Midbrain (tissue), 1 donor: ENCODE measurements at places on chromosomes 12 and 14.

GRCh38 chr14:101132588-101132987 lies 229.1 kb upstream of the RTL1 start:
- DNase-seq, result no peak

DNA sequence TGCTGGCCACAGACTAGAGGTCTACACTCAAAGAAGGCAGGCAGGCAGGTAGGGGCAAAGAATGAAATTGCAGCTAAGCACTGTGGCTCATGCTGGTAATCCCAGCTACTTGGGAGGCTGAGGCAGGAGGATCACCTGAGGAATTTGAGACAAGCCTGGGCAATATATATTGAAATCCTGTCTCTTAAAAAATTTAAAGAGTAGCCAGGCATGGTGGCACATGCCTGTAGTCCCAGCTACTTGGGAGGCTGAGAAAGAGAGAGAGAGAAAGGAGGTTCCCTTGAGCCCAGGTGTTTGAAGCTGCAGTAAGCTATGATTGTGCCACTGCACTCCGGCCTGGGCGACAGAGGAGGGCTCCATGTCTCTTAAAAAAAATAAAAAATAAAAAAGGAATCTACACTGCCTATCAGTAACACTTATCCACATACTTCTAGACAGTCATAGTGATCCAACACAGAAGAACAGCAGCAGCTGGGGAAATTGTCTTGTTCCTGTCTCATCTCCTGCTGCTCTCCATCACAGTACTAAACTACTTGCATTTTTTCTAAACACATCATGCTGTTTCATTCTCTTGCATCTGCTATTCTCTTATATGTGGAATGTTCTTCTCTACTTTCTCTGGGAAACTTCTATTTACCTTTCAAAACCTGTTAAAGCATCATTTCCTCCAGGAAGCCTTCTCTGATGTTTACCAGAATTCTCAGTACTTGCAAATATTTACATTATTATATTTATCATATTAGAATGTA lies 57.2 kb downstream of the ATF7 start:
- DNase-seq, result no peak

GRCh38 chr12:59620326-59620725 lies 24.5 kb downstream of the SLC16A7 start:
- DNase-seq, result peak; percentile 6

DNA sequence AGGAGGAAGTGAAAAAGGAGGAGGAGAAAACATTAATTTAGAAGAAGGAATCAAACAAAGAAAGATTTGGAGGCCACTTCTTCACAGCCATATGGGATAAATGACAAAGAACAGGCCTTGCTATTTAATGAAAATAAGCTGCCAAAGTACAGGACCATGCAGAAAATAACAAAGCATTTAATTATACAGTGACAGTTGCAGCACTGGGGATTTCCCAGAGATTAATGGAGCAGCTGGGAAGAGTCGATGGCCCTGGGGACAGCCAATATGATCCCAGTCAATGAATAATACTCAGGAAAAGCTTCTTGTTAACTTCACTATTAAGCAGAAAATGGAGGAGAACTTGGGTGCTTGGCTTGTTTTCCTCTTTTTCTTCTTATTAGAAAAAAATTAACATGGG lies 34.6 kb downstream of the RERG start:
- DNase-seq, result no peak

- no peak for DNase-seq
Observed at GRCh38 chr14:95059126-95059525, 98.2 kb downstream of the DICER1 start.

DNA sequence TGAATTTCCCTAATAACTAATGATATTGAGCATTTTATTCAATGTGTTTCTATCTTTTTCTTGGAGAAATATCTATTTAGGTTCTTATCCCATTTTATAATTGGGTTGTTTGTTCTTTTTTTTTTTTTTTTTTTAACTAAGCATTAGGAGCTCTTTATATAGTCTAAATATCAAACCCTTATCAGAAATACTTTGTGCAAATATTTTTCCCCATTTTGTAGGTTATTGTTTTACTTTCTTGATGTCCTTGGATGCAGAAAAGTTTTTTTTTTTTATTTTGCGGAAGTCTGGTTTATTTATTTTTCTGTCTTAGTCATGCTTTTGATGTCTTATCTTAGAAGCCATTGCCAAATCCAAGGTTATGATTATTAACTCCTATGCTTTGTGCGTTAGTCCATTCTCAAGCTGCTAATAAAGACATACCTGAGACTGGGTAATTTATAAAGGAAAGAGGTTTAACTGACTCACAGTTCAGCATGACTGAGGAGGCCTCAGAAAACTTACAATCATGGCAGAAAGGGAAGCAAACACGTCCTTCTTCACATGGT lies 434.3 kb upstream of the TBX3 start:
- no peak for DNase-seq

- DNase-seq, result no peak
Observed at GRCh38 chr12:23751641-23752040, 197.8 kb downstream of the SOX5 start.

DNA sequence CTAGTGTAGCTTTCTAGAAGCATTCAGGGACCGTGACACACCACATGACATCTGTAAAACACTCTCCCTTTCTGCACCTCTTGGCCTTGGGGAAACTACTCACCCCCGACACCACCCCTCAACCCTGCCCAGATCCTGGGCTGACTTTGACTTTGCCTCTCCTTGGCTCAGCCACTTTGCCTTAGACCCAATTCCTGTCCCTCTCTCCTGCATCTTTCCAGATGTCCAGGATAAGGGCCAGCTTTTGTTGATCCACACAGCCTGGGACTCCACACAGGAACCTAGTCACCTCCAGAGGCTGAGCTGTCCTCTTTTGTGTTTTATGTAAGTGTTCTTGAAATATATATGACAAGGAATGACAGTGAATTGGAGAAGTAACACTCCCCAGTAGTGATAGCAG lies 153.7 kb upstream of the PLXNC1 start:
- DNase-seq, result no peak

DNA sequence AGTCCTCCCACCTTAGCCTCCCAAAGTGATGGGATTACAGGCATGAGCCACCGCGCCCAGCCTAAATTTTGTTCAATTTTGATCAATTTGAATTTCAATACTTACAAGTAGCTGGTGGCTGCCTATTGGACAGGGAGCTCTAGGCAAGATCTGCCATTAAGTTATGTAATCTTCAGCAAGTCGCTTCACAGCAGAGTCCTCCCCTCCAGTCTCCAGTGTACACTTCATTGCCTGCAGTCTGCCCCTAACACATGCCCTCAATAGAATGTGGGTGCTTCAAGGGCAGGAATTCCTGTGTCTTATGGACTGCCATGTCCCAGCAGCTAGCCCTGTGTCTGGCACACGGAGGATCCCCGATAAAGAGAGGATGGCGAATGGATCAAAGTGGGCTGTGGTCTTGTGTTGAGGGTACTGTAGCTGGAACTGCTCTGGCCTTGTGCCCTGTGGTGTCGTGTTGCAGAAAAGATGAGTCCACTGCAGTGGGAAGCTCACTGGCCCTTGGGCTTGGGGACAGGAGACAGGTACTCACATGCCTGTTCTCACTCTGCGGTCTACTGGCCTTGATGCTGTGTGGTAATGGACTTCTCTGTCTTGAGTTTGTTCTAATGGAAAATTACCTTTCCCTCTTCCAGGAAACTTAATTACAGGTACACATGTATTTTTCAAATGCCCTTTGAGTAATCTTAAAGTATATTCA lies 67.6 kb downstream of the TECPR2 start:
- DNase-seq, result no peak

GRCh38 chr12:48336564-48336963 lies 14.2 kb downstream of the ZNF641 start:
- no peak for DNase-seq

DNA sequence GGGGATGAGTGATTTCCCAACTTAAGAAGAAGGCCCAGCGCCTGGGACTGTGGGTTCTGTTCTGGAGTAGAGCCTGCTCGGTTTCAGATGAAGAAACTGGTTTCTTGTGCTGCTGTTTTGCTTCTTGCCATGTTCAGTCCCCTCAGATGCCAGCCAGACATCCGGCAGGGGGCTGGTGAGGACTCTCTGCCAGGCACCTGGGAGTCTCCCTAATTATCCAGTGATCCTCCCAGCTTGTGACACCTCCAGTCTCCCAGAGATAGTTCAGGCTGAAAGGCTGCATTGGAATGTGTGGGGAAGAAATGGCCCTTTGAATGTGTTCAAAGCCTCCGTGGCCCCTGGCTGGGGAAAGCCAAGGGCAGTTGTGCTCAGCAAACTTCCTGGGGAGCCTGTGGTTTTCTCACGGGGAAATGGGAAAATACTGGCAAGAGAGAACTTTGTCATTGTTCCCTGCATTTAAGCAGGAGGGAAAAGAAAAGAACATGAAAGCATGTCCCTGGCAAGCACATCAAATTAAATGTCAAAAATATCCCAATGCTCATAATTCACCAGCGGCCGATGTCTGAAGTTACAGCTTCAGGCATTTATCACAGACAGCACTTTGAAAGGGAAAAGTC lies 8.5 kb upstream of the SERPINA12 start:
- DNase-seq, result no peak

GRCh38 chr12:49643961-49644619 lies 20.7 kb downstream of the PRPF40B start:
- no peak for DNase-seq

DNA sequence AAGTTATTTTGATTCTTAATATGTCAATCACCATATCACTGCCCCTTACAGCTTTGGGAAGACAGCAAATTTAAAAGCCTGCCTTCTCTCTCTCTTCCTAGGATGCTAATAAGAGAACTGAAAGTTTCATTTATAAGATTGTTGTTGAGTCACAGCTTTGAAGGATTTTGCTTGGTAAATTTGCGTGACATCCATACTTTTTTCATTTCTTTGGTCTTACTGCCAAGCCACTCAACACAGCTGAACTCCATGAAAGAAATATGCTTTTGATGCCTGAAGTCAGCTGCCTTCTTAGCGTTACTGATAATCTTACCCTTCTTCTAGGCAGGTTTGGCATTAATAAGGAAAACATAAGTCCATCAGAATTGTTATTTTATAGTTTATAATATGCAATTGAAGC lies 155.0 kb downstream of the CRADD start:
- no peak for DNase-seq

- no peak for DNase-seq
Observed at GRCh38 chr14:44462381-44462780, 44.7 kb downstream of the FSCB start.

- no peak for DNase-seq
Observed at GRCh38 chr14:23359722-23360447, 5.1 kb downstream of the EFS start.

GRCh38 chr12:77232045-77232444 lies 166.7 kb upstream of the E2F7 start:
- DNase-seq, result no peak

DNA sequence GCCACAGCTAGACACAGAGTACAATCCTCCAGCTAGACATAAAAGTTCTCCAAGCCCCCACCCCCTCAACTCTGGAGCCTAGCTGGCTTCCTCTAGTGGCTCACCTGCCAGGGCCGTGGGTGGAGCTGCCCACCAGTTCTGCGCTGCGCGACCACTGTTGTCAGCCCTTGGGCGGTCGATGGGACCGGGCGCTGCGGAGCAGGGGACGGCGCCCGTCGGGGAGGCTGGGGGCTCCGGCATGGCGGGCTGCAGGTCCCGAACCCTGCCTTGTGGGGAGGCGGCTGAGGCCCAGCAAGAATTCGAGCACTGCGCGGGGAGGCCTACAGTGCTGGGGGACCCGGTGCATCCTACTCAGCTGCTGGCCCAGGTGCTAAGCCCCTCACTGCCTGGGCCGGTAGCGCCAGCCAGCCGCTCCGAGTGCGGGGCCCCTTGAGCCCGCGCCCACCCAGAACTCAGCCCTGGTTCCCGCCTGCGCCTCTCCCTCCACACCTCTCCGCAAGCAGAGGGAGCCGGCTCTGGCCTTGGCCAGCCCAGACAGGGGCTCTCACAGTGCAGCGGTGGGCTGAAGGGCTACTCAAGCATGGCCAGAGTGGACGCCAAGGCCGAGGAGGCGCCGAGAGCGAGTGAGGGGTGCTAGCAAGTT lies 51.0 kb downstream of the RTN1 start:
- DNase-seq, result no peak

DNA sequence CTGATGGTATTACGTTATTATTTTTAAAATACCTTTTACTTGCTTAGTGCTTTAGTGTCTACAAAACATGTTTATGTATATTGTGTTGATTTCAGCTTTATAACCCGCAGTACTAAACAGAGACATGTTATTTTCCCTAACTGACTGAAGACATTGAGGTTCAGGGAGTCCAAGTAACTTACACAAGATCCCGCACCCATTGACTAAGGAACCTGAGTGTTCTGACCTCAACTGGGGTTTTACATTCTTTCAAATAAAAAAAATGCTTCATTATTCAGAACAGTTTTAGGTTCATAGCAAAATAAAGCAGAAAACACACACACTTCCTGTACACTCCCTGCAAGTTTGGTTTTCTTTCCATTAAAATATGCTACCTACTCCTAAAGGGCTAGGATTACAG lies 60.4 kb upstream of the METAP2 start:
- DNase-seq, result no peak

GRCh38 chr12:116598311-116599284 lies 39.4 kb downstream of the MAP1LC3B2 start:
- DNase-seq, result no peak

- no peak for DNase-seq
Observed at GRCh38 chr12:131871677-131872076, 22.7 kb upstream of the ULK1 start.

DNA sequence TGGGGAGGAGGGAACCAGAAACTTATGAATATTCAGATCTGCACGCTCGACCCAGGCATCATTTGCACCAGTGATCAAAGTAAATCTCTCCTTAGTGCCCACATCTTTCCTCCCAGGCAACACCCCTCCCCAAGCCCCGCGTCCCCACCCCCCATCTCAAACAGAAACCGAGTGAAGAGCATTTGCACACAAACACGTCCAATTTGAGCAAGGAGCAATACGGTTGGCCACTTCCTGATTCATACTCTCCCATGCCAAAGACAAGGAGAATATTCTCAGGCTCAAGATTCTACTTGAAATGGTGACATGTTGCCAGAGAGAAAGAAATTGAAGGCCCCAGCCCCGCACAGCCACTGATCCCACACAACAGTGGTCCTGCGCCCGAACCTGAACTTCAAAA lies 7.1 kb downstream of the FOXN3 start:
- DNase-seq, result no peak

DNA sequence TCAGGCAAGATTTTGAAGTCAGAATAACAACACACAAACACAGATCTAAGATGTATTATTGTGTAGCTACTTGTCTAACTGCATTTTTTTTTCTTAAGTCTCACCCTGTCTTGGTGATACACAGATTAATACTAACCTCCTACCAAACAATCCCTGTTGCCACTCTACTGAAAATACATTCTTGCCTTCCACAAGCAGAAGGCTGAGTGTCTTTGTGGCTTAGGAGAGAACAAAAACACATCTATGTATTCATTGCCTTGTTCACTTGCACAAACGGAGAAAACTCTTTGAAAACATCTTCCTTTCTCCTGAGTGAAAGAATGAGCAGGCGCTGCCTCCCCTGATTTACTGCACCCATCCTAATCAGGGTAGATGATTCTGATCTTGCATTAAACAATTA lies 642.2 kb downstream of the DIO2 start:
- DNase-seq, result no peak

- DNase-seq, result no peak
Observed at GRCh38 chr12:95590775-95591174, 39.5 kb upstream of the USP44 start.

- no peak for DNase-seq
Observed at GRCh38 chr12:52407918-52408317, 1.8 kb upstream of the KRT82 start.

GRCh38 chr12:79267580-79267979 lies 403.0 kb downstream of the SYT1 start:
- no peak for DNase-seq
